AG04450 (cell line): ENCODE measurements at places on chromosomes 11 and 22.

- DNase-seq = no peak
Measured at GRCh38 chr22:49148895-49149418, 678.7 kb downstream of the BRD1 start.

GRCh38 chr11:108235633-108236032 is 12.8 kb downstream of the ATM start:
- no peak for DNase-seq

DNA sequence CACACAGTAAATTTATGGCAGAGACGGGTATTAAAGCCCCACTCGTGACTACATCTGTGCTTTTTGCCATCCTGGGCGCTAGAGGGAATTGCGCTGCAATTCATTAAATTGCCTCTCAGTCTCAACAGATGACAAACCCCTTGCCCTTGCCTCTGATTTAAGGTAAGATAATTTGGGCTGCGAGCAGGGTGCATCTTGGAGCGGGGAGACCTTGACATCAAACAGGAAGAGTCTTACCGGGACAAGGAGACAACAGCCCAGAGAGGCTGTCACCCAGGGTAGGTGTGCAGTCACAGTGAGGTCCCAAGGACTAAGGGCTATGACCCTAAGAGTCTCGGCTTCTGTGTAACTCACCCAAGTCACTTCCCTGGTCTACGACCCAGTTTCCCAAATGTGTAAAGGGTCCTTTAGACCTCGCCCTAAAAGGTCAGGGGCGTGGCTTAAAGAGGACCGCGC is 449 bp upstream of the TOM1 start:
- DNase-seq = no peak

- no peak for DNase-seq
Measured at GRCh38 chr11:64430645-64431044, 71.7 kb downstream of the RPS6KA4 start.
